ENCODE measurements at places on chromosomes 4 and X. TPM values are rescaled to one million over a fixed set of nuclear protein-coding genes. Genes with fewer than 3 reads are reported as not detected.
A peak's percentile ranks its signal among the peaks of the same experiment; 100 is the strongest.

DNA sequence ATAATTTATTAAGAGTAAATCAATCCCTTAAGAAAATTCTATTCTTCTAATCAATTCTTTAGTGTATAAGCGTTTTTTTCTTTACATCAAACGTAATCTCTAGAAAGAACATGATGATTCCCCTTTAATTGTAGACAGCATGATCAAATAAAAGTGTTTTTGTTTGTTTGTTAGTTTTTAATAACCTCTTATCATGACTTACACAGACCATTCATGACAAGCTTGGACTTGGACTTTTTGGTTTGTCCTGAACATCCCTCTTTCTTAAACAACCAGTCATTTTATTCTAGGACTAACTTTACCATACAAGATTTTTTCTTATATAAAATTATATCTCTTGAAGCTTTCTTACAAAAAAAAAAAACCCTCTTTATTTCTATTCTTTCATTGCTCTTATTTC, 344.6 kb upstream of the SPOCK3 start:
- DNase-seq, result no peak

GYPB gene
- polyA plus RNA-seq, result 5.6 TPM

CXCL5 gene
- polyA plus RNA-seq, result 0.22 TPM

GRCh38 chr4:1792832-1793495, at the start of gene FGFR3:
Gene FGFR3 (plus strand): TSS chr4:1793293. CDS start chr4:1793935, 642 bp downstream.
- peak; percentile 38 for DNase-seq

GRPR gene
- 0.64 TPM for polyA plus RNA-seq

DNA sequence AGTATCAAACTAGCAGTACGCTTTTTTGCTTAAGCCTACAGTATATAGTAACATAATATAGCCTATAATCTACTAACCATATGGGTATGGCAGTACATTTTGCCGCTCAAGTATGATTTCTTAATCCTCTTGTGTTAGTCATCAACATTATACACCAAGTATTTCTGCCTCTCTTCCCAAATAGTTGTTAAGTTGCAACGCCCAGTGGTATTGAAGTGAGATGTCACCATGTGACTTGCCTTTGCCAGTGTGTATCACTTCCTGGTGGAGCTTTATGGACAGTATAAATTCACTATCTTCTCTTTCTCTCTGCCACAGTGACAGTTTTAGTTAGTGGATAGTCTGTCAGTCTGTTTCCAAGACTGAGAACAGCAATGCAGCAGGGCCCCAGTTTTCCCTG, 535.5 kb downstream of the PDHA2 start:
- no peak for DNase-seq

XG gene
- 1.2 TPM for polyA plus RNA-seq

DNA sequence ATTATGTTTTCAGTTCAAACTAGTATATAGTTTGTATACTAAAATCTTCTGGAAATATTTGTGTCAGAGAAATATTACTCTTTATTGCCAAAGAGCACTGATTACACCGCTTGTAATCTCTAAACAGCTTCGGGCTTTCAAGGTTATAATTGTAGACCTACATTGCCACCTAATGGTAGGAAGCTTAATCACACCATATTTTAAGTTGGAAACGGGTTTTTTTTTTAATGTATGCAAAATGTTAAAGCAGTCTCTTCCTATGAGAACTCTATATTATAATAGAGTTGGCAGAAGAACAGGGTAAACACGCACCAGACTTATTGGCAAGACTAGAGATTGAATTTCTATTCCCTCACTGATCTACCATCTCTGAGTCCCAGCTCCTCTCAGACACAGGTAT, 19.5 kb upstream of the NFXL1 start:
- peak; percentile 61 for DNase-seq

GRCh38 chr4:31190671-31191070, 470.5 kb downstream of the PCDH7 start:
- DNase-seq, result no peak

PDZD4 gene
- polyA plus RNA-seq, result 2.2 TPM

DNA sequence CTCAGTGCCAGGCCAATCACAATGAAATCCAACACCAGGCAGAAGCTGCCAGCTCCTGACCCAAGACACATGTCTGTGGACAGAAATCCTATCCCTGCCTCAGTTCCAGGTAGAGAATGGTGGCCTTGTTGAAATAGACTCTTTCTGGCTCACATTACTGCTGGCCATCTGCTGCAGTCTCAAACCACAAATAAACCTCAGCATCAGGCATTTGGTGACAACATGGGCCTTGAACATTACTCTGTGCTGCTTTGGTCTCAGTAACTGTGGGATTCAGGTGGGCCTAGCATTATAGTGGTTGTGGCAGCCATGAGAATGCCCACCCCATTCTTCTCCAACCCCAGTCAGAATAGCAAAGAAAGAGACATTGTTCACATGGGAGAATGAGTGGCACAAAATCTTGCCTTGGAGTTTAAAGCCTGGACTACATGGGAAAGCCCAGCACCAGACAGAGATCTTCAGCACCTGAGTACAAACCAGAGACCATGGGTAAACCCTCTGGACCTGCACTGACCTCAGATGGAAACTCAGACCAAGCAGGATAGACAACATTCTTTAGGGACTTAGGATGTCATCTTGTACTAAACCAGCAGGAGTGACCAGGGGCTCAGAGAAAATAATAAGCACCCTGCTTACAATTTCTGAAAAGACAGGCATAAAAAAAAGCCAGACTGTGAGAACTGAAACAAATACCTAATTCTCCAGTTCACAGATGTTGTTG, 50.4 kb upstream of the TRAM1L1 start:
- DNase-seq, result no peak

GRCh38 chrX:109487640-109488039, 5.8 kb upstream of the GUCY2F start:
- peak; percentile 16 for DNase-seq

NLGN3 gene
- 2.2 TPM for polyA plus RNA-seq

HTN1 gene
- 0.16 TPM for polyA plus RNA-seq

C1QTNF7 gene
- polyA plus RNA-seq, result 0.66 TPM

DNA sequence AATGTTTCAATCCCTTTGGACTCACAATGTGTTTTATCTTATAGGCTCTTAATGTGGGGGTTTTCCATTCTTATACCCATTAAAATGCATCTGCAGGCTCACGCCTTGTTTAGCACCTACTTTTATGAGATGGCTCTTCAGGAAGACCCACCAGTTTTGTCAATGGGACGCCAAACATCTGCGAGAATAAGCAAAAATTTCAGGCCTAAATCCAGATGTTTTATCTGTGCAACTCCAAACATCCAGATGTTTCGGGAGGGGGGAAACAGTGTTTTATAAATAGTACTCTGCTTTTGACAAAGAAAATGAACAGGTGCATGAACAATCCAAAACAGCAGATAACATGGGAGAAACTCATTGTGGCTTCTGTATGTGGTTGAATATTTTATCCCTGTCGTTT, 342.8 kb downstream of the DHX15 start:
- peak; percentile 78 for DNase-seq

SLC34A2 gene
- polyA plus RNA-seq, result not detected

GRCh38 chr4:93605163-93605562, 223.4 kb upstream of the ATOH1 start:
- DNase-seq, result no peak

DNA sequence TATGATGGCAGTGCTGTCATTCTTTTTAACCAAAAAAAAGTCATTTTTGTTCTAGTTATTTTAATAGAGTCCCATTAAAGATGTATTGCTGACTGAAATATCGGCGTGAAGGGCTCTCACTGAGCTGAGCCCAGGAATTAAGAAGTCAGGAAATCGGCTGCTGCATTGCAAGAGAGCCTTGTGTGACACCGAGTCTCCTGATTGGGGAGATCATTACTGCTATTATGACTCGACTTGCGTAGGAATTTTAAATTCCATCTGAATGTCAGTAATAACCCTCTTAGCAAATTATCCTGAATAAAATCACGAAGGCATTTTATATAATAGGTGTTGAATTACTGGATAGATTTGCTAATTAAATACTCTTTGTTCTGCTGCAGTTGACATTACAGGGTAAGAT, 111.5 kb downstream of the POLA1 start:
- no peak for DNase-seq

GRCh38 chr4:154005171-154005520, 216.3 kb upstream of the SFRP2 start:
- DNase-seq, result no peak

BRS3 gene
- not detected for polyA plus RNA-seq

MAOA gene
- polyA plus RNA-seq, result 0.43 TPM

- no peak for DNase-seq
These were observed 10.6 kb downstream of the ASMTL start for GRCh38 chrX:1442016-1442665.

GRCh38 chr4:109915385-109916026, 2.8 kb downstream of the EGF start:
- DNase-seq, result peak; percentile 3

DNA sequence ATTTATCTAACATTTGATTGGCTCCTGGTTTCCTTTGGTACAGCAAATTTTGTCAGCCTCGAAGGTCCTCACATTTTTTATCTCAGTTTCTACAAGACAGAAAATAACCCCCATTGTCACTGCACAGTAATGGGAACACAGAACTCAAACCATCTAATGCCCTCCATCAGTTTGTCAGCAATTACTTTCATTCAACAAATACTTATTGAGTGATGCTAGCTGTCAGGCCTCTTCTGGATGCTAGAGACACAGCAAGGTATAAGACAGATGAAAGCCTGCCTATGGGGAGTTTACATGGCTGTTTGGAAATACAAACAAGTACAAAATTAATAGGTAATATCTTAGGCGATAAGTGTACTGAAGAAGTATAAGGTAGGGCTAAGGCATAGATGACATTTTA, 5.0 kb upstream of the HTN3 start:
- no peak for DNase-seq

GRCh38 chr4:11724731-11725130, 296.0 kb upstream of the HS3ST1 start:
- DNase-seq, result no peak

DNA sequence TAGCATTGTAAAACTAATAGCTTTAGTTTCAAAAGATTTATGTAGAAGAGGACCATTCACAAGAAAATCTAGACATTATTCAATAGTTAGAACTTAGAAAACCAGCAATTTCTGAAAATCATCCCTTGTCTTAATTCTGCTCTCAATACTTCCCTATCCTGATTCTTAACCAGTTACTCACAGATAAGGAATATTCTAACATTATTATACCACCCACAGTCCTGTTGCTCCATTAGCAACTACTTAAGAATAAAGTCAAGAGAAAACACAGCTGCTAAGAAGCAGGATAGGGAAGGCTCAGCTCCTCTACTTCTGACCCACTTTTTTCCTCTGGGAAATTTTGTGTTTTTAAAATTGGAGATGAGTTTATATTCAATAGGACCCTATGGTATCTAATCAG, 47.7 kb downstream of the PHKA1 start:
- DNase-seq, result no peak

TMPRSS11B gene
- not detected for polyA plus RNA-seq

DNA sequence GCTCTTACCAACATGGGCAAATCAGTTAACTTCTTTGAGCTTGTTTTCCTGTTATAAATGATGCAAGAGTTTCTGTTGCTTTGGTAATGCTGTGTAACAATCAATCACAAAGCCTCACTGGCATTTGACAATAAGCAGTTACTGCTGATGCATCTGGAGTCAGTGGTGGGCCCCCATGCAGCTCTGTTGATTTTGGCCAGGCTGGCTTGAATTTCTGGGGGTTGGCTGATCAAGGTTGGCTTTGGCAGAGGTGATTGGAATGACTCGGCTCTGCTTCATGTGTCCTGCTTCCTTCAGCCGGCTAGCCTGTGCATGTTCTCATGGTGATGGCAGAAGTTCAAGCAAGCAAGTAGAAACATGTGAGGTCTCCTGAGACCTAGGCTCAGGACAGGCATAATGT, 90.4 kb downstream of the PHEX start:
- peak; percentile 60 for DNase-seq

- no peak for DNase-seq
These were observed 192.7 kb upstream of the LEF1 start for GRCh38 chr4:108361446-108361820.

- no peak for DNase-seq
These were observed 502.5 kb downstream of the TECRL start for GRCh38 chr4:63906660-63907183.

DNA sequence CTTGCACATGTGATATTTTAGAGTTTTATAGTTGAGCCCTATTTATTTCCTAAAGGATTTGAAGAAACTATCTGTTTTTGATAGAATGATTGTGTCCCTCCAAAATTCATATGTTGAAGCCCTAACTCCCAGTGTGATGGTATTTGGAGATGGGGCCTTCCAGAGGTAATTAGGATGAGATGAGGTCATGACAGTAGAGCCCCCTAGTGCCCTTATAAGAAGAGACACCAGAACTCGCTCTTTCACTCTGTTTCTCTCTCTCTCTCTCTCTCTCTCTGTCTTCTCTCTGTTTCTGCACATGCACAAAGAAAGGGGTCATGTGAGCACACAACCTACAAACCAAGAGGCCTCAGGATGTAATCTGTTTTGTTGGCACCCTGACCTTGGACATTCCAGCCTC, 921.9 kb upstream of the DIAPH2 start:
- DNase-seq, result peak; percentile 8

DNA sequence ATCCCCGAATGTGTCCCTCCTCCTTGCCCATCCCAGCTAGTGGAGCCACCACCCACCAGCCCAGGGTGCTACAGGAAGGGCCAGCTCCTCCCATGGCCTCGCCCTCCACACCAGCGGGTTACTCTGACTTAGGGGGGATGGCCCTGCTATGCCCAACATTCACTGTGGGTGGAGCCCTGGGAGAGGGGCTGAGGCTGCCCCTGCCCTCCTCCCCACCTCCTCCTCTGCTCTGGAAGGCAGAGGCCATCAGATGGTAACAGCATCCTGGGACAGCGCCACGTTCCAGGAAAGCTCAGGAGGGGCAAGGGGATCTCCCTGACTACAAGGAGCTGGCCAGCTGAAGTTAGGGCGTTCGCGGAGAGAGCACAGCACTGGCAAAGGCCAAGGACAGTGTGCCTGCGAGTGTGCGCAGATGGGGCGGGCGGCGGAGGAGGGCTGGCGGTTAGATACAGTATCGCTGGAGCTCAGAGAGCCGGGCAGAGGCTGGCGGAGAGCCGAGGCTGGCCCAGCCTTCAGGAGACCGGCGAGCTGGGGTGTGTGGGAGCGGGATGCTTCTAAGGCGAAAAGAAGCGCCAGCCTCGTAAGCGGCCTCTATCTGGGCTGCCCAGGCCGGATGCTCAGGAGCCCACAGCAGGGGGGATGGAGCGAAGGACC, 1.5 kb downstream of the JAKMIP1 start:
- DNase-seq, result no peak

All from muscle of leg (tissue), 16 donors.